ENCODE measurements at places on chromosomes 2 and 18. TPM values are rescaled to one million over a fixed set of nuclear protein-coding genes. Genes with fewer than 3 reads are reported as not detected.

DNA sequence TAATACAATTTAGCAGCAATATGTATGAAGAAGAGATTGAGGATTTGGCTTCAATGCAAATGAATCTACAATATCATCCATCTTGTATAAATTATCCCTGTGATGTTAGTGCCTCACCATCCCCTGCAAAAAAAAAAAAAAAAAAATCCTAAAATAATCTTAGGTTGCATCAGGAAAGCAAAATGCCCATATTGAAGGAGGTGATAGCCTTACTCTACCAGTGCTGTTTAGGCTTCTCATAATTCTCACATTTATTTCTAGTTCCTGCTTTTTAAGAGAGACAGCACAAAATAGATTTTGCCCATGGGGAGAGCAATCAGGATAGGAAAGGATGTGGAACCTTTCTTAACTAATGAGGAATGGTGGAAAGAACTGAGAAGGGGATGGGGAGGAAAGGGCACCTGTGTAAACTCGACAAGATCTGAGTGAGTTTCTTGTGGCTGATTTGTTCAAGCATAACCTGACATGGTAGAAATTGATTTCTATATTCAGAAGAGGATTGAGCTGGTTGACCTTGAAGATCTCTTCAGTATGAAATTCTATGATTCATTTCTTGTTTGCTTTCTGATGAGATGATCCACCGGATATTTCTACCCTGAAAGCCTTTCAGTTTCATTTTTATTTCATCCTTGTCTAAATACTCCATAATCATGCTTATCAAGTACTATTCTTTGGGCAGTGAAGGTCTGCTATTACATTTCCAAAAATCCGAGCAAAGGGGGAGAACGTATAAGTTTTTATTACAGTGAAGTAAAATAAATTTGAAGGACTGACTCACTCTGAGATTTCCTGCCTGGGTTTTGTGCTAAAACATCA is 391.2 kb downstream of the PTPRM start:
- no peaks in the 10 kb centered on the region for H3K27me3 ChIP-seq
- H3K4me1 ChIP-seq, result peaks cover 14% of the 10 kb centered on the region
- H3K4me3 ChIP-seq, result peak overlapping the region; percentile 46
- no peaks in the 10 kb centered on the region for H3K36me3 ChIP-seq

DNA sequence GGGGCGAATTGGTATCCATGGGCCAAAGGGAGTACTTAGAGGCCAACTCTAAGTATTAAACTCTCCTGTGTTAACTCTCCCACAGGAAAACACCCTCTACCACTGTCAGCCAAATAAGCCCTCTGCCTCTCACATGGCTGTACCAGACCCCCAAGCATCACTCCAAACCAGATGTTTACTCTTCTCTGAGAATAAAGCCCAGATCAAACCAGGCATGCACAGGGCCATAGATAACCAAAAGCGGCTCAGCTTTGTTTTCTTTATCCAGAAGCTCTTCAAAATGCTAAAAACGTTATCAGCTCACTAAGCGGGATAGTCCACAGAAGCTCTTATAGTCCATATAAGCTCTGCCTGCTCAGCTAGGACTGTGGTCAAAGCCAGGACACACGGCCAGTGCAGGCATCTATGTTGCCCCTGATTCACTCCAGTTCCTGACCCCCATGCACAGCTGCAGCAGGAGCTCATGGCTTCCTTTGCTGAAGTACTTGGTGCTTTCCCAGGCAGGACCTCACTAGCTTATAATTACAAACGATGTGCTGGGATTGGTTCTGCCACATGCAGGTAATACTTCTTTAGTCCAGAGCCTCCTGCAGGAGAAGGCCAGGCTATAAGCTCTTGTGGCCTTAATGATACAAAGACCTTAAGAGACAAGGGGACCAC is 21.0 kb upstream of the SEMA4C start:
- no peak overlapping the region for H3K4me3 ChIP-seq
- no peak for DNase-seq
- H3K4me1 ChIP-seq, result peaks cover 7% of the 10 kb centered on the region
- H3K27me3 ChIP-seq, result no peaks in the 10 kb centered on the region
- no peaks in the 10 kb centered on the region for H3K36me3 ChIP-seq

GRCh38 chr2:159225025-159226016 is 61.2 kb downstream of the WDSUB1 start:
- no peak overlapping the region for H3K27ac ChIP-seq
- no peak for DNase-seq
- no peak overlapping the region for H3K4me3 ChIP-seq

GKN1 gene
- not detected for total RNA-seq

DNA sequence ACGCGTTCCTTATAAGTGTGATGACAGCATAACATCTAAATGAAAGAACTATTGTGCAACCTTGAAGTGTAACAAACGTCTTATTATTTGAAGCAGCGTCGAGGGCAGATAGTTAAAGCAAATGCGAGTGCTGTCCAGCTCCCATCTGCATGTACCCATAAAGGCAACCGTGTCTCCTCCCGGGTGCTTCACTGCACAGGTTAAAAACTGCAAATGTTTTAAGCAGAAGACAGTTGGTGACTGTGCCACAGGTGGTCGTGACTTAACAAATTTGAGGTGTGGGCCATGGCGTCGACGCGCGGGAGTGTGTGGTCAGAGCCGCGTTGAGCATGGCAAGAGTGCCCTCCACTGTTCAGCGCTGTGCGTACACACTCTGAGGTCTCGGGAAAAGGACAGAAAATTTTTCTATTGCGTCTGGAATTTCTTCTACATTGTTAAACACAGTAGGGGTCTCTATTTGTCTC is 6.4 kb downstream of the SALL3 start:
- no peak overlapping the region for H3K27ac ChIP-seq
- peaks cover 11% of the 10 kb centered on the region for H3K4me1 ChIP-seq
- H3K36me3 ChIP-seq, result no peaks in the 10 kb centered on the region
- peak; percentile 66 for DNase-seq
- H3K27me3 ChIP-seq, result peaks cover 36% of the 10 kb centered on the region

NEURL3 gene
- total RNA-seq, result 0.38 TPM

- DNase-seq, result no peak
- no peaks in the 10 kb centered on the region for H3K4me1 ChIP-seq
- no peak overlapping the region for H3K27ac ChIP-seq
- H3K27me3 ChIP-seq, result no peaks in the 10 kb centered on the region
Observed at GRCh38 chr2:205056151-205056561, 510.9 kb downstream of the PARD3B start.

DNA sequence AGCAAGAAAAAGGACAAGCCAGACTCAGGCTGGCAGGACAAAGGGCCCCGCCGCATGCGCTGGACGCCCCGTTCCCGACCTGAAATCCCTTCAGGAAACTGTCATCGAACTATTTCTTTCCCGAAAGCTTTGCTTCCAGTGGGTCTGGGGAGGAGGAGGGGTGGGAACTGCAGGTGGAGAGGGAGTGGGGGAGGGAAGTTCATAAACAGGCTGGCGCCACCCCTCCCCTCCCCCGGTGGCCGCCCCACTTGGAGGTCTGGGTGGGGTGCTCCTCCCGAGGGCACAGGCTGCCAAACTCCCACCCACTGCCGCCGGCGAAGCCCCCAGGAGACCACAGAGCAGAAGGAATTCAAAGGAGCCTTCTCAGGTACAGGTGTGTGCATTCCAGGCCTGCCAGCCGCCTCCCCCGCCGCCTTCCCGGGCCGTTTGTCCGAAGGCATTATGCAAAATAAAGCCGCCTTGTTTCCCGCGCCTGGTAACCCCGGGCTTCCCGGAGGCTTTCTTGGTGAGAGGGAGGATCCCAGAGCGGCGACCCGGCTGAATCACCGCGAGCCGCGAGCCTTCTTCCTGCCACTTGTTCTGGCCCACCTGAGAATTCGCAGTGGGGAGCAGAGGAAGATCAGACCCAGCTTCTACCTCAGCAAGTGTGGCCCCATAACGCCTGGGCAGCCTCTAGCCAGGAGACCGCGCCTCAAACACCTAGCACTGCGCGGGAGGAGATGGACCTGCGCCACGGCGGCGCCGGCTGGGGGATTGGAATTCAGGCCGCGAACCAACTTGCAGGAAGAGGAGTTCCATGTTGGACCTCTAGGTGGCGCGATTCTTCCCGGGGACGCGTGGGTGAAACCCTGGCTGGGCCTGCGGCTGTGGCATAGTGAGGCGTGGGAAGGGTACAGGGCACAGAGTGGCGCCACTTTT is 101.9 kb downstream of the FOXI3 start:
- no peak overlapping the region for H3K27ac ChIP-seq
- H3K4me1 ChIP-seq, result no peaks in the 10 kb centered on the region
- peaks cover 3% of the 10 kb centered on the region for H3K27me3 ChIP-seq

Measured in astrocyte (in vitro differentiated cells and primary cell).